Dermis microvascular lymphatic vessel endothelial cell (primary cell): ENCODE measurements at places on chromosomes 12 and 14. TPM values are rescaled to one million over a fixed set of nuclear protein-coding genes. Genes with fewer than 3 reads are reported as not detected.

GRCh38 chr14:85601246-85601645 is 71.3 kb downstream of the FLRT2 start:
- DNase-seq, result no peak

The RTL1 gene
- total RNA-seq, result not detected in 2 replicates

GRCh38 chr12:104888892-104889291 is 69.2 kb downstream of the SLC41A2 start:
- DNase-seq, result no peak

DNA sequence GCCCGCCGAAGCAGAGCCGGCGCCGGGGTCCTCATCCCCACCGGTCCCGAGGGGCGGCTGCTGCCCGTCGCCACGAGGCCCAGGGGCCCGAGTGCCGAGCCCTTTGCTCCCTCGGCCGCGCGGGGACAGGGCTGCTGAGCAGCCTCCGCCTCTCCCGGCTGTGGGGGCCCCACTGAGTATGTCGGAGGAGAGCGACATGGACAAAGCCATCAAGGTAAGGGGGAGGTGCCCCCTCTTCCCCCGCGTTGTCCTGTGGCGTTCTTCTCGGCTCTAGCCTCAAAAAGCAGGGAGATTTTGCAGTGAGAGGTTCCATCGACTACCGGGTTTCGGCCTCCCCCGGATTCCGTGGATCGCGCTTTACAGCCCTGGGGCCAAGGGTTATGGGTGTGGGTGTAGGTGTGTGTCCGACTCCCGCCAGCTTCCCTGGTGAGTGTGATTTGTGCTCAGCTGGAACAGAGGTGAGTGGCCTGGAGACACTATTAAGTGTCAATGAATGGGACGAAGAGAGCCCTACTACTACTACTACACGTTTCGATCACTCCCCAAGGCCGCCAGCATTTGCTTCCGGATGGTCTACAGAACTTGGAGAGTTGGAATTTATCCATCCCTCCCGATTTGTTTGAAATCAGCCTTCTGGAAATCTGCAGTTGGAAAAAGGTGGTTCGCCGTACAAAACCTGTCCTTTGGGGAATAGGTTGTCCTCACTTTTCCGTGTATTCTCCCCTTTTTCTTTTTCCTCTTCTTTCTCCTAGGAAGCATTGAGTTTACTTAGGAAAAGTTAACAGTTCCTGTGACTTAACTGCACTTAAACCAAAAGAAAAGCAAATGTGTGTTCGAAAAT is 748 bp downstream of the MAPKAPK5 start:
- DNase-seq, result no peak

GRCh38 chr12:116303066-116303465 is 25.6 kb upstream of the MED13L start:
- no peak for DNase-seq

DNA sequence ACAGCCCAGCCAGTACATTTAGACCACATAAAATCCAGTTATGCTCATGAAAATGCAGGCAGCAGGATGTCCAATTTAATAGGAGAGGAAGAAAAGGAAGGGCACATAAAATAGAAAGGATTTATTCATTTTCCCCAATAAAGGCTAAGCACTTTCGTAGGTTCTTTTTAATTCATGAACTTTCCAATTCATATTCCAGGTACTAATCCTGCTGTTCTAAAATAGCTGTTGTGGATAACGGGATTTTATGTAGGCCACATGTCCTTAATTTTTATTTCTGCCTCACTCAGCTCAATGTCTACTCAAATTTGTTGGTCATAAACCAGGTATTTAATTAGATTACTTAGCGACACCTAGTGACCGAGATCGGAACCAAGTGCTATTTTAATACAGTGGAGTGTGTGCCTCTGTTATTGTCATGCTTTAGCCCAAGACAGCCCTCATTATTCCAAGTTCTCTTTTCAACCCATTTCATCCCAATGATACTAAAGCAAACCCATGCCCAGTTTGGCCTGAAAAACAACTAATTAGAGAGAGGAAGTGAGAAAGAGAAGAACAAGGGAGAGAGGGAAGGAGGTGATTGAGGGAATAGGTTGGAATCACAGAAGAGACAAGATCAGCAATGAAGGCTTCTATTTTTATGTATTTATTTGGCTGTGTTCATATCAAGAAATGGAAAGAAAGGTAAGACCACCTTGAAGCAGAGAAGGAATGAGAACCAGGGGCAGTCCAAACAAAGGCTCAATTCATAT is 45.9 kb upstream of the IFNG-AS1 start:
- peak; percentile 69 for DNase-seq

DNA sequence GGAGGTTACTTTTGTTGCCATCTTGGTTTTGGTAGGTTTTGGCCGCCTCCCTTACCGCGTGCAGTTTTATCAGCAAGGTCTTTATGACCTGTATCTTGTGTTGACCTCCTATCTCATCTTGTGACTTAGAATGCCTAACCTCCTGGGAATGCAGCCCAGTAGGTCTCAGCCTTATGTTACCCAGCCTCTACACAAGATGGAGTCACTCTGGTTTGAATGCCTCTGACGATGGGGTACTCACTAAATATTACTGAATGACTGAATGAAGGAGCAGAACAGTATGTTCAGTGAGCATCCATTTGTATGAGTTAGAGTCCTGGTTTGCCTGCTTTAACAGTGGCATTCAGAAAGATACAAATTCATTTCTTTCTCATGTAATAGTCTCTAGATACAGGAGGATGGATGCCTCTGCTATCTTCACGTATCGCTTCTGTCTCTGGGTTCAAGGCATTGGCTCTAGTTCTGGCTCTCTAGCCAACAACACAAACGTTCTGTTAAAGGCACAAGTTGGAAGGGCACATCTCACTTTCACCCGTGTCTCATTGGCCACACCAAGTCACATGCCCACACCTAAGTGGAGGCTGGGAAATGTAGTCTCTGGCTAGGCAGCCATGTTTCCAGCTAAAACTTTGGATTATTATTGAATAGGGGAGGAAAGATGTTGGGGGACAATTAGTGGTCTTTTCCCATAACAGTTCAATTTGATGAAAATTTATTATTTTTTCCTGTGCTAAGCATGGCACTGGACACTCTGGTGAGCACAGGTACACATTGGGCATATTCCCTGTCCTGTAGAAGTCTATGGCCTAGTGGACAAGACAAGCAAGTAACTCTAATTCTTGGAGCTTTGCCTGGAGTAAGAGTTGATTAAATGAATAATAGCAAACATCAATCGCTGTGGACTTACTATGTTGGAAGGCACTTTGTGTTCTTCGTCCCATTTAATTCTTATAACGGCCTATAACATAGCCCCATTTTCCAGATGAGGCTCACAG is 75.2 kb upstream of the RPH3A start:
- no peak for DNase-seq

The ZDHHC22 gene
- not detected in 2 replicates for total RNA-seq

DNA sequence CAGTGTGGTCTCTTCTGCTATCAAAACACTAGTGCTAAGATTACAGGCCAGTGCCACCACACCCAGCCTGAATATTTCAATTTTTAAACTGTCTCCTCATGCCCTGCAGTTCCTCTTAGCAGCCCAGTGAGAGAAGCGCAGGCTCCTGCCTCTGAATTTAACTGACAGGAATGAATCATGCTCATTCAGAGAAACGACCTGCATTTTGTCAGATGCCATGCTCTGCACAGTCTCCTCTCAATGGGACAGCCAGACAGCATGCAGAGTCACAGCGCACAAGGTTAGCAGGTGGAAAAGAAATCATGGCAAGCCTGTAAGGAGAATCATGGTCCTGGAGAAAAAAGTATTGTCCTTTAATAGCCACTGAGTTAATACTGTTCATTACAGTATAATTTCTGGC is 691.0 kb upstream of the SEL1L start:
- DNase-seq, result no peak

The CCDC197 gene
- not detected in 2 replicates for total RNA-seq

The TMEM52B gene
- not detected in 2 replicates for total RNA-seq
